AG20443 (cell line): ENCODE measurements at places on chromosomes 16 and 17.

DNA sequence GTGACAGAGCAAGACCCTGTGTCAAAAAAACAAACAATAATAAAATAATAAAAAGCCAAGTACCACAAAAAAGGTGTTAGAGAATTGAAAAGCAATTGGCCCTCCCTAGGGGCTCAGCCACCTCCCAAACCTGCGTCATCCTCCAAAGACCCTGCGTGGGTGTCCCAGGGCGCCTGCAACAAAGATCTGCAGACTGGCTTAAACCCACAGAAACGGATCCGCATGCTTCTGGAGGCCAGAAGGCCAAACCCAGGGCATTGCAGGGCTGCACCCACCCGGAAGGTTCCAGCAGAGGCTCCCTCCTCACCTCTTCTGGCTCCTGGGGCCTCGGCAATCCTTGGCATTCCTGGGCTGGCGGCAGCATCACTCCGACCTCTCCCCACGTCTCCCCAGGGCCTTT is 1.5 kb downstream of the ENPP7 start:
- DNase-seq: no peak

DNA sequence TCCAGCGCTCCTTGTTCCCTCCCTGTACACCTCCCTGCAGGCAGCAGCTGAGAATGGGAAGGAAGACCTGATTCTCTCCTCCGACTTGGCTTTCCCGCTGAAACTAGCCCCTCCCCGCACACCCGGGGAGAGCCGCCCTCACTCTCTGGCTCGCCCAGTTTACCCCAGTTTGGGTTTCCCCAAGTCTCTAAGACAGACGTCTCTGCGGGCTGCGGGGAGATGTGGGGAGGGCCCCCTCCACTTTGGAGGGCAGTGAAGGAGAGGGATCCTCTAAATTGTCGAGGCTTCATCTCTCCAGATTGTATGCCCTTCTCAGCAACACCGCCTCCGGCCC is 797 bp downstream of the GRB7 start:
- DNase-seq: no peak

DNA sequence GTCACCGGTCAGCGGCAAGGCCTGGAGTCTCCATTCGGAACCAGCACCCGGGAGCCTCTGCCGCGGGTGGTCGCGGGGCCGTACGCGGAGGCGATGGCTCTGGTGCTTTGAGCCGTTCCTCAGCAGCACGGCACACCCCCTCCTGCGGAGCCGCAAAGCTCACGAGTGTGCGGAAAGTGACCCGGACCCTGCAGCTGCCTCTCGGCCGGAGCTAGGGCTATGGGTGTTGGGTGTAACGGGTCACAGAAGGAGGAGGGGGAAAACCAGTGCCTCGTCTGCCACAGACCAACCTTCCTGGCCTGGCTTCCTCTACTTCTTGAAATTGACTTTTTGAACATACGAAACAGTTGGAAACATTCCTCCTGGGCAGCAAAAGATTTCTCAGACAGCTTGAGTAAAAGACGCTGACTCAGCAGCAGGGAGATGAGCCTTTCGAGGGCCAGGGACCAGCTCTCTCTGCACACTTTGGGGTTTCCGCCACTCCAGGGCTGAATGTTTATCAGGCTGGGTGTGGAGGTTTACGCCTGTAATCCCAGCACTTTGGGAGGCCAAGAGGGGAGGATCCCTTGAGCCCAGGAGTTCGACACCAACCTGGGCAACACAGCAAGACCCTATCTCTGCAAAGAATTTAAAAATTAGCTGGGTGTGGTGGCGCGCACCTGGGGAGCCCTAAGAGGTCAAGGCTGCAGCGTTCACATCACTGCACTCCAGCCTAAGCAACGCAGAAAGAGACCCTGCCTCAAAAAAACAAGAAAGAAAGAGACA is 26.4 kb upstream of the PITPNA start:
- peak; percentile 46 for DNase-seq

DNA sequence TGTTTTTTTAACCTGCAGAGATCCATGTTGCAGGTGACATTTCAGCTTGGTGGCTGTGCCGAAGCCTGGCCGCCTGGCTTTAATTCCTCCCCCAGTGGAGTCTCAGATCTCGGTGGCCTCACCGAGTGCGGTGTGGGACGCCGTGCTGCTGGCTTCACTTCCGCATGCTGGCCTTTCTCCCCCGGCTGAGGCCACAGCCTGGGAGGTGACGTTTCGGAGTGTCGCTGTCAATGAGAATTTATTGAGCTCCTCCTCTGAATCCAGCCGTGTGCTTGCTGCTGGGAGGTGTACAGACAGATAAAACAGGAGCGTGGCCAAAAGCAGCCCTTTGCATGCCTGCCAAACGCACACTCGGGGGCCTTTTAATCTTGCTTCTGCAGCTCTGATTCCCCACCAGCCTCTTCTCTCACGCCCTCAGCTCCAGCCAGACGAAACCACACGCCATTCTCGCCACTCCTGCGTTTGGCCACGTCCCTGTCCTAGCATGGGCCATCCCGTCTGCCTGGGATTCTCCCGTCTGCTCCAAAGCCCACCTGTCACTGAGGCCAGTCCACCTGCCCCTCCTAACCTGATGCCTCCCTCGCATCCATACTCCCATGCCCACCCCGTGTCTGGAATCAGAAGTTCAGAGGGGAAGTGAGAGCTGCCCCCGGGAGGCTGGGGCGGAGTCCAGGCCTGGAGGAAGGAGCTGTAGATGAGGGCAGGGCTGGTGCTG is 3.6 kb downstream of the GSE1 start:
- DNase-seq: no peak

DNA sequence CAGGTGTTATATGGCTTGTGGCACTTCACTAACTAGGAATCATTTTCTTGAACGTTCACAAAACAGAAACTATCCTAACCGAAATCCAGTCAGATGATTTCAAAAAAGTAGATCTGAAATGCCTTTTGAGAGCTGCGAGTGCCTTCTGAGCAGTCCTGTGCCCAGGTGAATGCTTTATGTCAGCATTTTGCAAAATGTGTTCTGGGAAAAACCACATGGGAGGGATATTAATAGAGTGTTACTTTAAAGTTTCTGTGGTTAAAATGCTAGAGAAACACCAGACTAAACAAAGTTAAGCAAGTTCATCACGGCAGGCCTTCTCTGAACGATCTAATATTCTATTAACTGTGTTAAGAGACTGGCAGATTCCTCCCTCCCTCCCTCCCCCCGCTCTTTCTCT is 15.8 kb upstream of the RGS9 start:
- no peak for DNase-seq

DNA sequence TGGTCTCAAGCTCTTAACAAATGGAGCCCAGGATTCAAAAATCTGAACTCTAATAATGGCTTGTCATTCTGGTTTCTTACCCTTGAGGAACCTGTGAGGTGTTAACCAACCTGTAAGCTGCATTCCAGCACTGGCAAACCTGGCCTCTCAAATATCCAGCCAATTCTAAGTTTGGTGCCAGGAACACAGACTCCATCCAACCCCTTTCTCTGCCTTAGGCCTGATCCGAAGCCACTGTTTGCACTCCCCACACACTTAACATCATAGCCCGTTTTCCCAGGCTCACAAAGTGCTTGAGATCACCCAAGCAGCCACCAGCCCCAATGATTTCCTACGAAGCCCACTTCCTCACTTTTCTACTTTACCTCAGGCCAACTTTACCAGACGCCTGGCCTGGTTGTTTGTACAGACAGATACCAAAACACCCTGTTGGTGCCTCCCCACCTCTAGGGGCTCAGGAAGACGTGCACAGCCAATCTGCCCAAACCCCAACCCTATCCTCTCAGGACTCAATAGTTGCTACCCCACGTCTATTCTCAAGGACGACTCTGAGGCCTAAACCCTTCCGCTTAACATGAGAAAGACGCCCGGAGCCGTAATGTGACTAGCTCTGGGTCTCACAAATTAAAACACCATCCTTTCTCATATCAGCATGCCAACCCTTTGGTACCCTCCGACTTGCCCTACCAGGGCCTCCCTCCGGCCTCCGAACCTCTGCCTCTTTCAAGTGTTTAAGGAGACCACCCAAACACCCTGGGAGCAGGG is 3.2 kb upstream of the PER1 start:
- DNase-seq: no peak

DNA sequence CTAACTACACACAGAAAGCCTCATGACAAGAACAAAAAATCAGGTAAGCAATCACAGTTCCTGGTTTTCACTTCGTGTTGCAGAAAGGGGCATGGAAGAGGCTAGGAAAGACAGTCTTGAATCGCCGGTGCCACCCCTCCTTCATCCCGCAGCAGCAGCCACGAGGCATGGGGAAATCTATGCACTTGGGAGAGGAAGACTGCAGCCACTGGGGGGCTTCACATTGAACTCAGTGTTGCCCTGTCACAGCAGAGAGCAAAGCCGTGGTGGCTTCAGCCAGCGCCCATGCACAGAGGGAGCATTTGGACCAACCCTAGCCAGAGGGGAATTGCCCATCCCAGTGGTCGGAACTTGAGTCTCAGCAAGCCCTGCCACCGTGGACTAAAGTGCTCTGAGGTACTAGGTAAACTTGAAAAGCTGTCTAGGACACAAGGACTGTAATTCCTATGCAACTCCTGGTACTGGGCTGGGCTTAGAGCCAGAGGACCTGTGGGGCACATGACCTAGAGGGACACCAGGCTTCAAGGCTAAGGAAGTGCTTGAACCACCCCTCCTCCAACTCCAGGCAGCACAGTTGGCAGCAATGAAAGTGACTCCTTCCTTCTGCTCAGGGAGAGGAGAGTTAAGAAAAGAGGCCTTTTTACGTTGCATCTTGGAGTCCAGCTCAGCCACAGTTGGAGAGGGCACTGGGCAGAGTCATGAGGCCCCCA is 35.2 kb upstream of the ATP2C2 start:
- DNase-seq: no peak

GRCh38 chr17:21129023-21129681 is 2.4 kb downstream of the DHRS7B start:
- DNase-seq: peak; percentile 44

DNA sequence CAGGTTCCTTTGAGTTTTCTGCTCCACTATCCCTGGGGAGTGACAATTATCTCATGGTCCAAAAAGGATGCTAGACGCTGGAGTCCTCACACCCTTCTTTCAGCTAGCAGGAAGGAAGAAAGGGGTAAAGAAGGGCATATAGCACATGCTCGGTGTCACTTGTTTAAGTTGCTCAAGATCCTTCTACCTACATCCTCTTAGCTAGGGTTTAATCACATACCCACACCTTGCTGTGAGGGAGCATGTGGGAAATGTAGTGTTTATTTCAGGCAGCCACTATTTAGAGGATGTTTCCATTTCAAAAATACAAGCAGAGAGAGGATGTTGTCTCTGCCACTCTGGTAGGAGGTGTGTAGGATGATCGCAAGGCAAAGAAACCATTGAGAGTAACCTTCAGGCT is 4.5 kb downstream of the PRKCB start:
- no peak for DNase-seq

DNA sequence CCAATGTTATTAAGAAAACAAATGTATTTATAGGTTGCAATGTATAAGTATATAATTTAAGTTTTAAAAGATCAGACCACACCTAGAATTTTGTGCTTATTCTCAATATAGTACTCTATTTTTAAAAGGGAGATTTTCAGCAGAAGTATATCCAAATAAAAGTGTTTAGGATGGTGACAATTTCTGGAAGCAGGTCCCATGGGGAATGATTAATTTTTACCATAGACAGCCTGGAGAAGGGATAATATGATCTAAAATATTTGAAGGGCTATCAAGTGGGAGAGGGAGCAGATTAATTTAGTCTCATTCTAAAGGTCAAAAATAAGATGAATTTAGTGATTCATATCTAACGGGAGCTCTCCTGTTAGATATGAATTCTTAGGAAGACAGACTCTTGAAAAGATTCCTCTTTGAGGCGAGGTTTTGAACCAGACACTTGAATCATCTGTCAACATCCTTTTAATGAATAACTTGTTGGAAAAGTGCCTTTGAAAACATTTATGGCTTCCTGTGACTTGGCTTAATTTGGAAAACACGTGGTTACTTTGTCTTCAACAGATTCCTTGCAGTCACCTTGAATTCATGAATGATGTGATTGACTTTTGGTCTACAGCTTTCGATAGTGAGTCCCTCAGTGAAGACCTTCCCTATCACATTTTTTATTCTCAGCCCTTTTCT is 29.3 kb upstream of the SMIM36 start:
- peak; percentile 32 for DNase-seq

DNA sequence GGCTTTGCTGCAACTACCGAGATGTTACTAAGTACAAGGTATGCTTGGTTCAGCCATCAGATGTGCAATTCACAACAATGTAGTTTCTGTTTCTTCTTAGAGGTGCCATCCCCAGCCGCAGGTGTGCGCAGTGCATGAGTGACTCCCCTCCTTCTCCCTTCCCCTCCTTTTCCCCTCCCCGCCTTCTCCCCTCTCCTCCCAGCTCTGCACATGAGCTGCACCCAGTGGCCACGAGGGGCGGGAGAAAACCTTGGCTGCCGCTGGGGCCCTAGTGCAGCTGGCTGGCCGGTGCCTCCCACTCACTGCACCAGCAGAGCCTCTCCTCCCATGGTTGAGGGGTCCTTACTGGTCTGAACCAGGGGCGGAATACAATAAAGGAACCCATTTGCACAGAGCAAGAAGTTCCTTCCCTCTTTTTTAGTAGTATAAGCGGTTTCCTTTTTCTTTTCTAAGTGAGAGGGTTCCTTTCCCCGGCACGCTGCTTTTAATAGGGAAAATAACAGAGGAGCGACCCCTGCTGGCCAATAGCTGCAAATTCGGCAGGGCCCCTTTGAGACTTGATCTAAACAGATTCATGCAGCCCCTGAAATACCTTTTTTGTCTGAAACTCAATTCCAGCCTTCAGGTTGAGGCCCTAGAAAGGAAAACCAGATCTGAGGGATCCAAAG is 7.8 kb upstream of the CCL15 start:
- no peak for DNase-seq

GRCh38 chr16:74773446-74774222 is 986 bp downstream of the FA2H start:
- DNase-seq: no peak

DNA sequence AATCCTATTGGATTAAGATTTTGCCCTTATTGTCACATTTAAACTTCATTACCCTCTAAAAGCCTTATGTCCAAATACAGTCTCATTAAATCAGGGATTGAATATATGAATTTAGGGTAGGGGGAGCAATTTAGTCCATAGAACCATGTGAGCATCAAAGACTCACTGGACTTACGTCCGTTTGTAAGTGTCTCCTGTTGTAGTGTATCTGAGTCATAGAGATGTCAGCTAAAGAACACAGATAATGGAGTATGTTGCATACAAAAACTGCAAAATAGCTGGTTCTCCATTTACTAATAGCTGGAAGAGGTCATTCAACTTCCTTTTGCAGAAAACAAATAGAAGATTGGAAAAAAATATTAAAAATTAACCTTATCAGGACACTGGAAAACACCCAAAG is 599.1 kb upstream of the SOX9 start:
- DNase-seq: no peak

DNA sequence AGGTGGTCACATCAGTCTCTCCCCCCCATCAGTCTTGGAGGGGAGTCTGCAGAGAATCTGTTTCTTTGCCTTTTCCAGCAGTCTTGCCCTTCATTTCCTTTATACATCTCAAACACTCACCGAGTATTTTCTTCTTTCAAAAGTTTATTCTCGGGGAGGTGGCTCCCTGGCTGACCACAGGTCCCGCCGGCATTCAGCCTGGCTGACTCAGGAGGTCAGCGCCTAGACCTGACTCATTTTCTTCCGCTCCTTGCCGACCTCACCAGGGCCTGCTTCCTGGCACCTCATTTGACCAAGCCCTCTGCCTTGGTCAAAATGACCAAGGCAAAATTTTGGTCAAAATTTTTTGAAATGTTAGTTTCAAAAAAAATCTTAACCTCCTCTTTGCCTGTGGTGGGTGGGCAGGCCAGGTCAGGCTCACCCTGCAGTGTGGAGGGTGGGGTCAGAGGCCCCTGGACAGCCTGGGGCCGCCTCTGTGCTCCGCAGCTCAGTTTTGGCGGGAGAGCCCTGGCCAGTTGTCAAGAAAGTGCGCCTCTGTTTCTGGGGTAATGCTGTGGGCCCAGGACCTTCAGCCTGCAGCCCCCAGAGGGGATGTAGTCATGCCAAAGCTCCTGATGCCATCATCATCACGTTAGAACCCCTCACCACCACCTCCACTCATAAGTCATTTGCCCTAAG is 165.6 kb downstream of the SPECC1 start:
- DNase-seq: peak; percentile 39
